ENCODE measurements at places on chromosomes 7 and 10.

DNA sequence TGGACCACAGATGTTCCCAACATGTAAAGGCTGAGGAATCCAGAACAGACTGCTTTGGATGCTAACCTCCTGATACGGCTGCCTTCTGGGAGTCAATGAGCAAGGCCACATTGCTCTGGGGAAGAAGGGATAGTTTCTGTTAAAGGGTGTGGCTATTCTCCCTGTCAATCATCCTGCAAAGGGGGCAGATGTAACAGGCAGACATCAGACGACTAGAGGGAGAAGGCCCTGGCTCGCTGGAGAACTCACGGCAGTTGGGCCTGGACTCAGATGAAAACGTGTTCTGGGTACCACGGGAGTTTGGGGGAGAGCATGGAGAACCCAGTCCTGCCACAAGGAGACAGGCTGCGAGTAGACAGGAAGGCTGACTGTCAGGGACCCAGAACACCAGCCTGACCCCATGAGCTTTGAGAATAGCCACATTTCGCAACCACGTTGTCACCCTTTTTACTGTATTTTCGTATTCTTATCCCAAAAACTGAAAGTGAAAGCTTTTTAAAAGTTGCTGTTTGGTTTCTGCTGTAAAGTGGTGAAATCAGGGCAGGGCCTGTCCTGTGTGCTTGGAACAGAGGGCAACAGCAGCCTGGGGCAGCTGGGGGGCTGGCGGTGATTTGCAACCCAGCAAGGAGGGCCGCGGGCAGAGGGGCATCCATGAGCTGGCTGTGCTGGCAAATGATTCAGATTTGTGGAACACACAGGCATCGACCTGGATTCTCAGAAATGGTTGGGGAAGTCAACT lies 95.3 kb downstream of the MYOF start:
- DNase-seq: no peak

GRCh38 chr7:23380961-23381360 lies 81.8 kb downstream of the MALSU1 start:
- DNase-seq: no peak

- DNase-seq: no peak
These were observed 12.5 kb upstream of the ST7 start for GRCh38 chr7:116940689-116941370.

DNA sequence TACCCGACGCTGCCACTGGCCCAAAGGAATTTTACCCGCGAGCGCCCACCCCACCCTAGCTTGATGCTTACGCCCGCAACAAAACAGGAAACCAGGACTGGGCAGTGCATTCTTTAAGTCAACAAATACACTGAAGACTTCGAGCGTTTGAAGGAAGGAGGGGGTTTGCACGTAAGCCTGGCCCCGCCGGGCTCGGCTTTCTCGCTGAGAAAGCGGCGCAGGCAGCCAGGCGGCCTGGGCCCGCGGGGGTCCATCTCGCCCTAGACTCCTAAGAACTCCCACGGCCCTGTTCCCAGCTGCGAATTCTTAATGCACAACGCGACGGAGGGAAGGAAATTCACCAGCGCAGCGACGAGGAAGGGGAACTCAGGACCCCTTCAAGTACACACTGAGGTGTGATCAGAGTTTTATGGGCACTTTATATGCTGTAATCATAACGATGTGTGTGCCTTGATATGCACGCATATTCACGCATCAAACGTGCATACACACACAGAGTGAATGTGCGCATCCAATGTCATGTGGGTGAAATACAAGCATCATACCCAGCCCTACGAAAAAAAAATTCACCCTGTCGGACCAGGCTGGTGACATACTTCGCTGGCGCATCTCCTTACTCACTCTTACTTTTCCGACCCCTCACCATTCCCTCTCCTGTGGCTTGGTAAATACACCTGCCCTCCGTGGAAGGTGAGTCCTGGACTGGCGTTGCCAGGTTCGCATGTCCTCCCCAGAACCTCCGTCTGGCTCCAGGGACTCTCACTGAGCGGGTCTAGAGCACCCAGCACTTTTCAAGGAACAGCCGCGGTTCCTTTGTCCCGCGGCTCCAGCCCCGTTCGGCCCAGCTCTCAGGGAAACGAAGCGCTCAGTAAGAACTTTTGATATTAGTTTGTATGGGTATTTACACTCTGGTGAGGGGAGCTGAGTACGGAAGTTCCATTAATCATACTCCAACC lies 5.7 kb upstream of the HOXA13 start:
- no peak for DNase-seq

DNA sequence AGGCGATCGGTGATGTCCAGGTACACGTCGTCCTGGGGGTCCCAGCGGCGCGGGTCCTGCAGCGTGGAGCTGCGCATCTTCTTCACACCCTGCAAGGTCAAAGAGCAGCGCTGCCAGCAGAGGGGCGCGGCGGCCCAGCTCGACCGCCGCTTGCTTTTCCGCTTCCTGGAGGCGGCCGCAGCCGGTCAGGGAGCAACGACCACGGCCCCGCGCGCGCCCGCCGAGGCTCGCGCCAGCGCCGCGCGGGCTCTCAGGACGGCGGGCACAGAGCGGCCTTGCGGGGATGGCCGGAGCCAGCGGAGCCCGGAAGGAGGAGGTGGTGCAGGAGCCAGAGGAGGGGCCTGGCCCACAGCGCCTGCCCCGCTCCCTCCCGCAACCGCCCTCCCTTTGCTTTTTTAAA lies 76.4 kb upstream of the CDC14C start:
- DNase-seq: no peak
